ENCODE measurements at places on chromosomes 2 and 18.

- DNase-seq: no peak
Measured at GRCh38 chr2:112784199-112785189, at the start of gene IL1A. IL1A (minus strand) TSS chr2:112784493; CDS start chr2:112783770, 723 bp downstream.

- DNase-seq: no peak
Measured at GRCh38 chr18:59458575-59458974, 99.5 kb upstream of the LMAN1 start.

GRCh38 chr18:64401268-64402060 is 252.6 kb upstream of the LINC00305 start:
- DNase-seq: no peak

- DNase-seq: no peak
Measured at GRCh38 chr2:142241016-142241415, 110.2 kb upstream of the LRP1B start.

GRCh38 chr2:181258720-181259119 is 198.5 kb upstream of the ITGA4 start:
- no peak for DNase-seq

DNA sequence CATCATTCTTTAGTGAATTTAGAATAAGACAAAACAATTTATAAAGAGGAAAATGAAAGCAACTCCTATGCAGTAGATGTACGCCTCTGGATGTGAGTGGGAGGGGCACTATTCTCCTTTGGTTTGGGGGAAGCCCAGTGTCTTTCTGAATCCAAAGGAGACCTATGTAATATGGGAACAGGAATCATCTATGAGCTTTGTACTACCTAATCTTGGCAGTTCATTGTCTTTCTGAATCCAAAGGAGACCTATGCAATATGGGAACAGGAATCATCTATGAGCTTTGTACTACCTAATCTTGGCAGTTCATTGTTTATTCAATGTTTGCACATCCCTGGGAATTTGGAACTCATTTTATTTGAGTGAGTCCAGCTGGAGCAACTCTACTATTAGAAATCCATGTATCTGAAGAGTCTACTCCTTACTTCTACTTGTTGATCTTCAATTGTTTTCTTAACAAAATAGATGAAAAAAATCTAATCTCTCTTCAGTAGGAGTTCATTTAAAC is 401.1 kb upstream of the LRATD1 start:
- no peak for DNase-seq

DNA sequence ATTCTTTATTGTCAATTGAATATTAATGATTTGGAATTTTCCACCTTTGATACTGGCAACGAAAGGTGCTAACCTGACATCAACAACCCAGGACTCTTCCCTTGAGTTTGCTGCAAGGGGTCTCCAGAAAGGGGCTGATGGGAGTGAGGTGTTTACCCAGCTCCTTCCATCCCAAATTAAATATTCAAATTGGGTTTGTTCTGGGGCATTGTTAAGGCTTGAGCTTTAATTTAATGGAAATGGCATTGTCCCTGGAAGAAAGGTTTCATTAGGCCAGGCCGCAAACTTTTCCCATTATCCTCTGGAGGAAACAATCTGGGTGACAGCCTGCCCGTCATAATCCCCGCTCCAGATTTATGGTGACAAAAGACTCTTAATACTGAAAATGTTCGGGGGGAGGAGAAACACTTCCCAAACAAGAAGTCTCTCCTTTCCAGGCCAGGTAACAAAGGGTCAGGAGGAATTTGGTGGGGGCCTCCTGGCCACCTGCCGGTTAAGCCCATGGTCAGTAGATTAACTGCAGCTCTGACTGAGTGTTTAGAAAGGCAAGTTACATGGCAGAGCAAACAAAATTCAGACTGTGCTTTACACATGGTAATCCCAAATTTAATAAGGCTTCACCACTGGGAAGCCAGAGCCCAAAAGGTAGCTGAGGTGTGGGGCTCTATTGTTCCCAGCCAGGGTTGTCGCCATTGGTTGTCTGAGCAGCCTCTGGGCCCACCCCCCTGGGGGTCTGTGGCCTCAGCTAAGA is 151.4 kb upstream of the SIX3 start:
- no peak for DNase-seq
